ENCODE measurements at places on chromosomes 1 and 21.
A peak's percentile ranks its signal among the peaks of the same experiment; 100 is the strongest.

- DNase-seq: peak; percentile 26
These were observed 9.2 kb upstream of the TRAF3IP3 start for GRCh38 chr1:209746451-209747165.

GRCh38 chr1:66575739-66576138 lies 41.8 kb downstream of the SGIP1 start:
- DNase-seq: peak; percentile 97

DNA sequence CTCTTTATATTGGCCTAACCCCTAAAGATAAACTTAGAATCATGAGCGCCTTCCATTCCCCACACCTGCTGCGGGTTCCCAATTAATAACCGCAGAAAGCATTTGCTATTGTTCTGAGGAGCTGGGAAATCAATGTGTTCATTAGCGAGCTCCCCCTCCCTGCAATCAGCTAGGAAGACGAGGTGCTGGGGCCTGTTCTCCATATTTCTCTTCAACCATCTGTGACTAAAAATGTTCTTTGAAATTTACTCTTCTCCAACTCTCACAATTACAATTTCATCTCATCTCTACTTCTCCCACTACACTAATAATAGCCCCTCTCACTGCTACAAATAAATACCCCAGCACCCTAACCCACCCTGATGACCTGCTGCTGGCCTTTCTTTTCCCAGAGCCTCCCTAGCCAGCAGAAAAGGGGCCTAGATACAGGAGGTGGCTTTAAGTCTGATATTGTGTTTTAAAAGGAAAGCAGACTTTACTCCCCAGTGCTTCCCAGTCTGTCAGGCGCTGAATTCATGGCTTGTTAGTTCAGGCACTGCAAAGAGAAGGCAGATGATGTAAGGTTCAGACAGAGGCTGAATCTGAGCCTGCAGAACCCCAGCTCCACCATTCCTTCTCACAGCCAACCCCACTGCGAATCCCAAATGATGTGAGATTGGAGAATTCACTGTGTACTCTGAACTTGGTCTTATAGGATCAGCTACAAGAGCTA lies 477.5 kb upstream of the DAB1 start:
- no peak for DNase-seq

DNA sequence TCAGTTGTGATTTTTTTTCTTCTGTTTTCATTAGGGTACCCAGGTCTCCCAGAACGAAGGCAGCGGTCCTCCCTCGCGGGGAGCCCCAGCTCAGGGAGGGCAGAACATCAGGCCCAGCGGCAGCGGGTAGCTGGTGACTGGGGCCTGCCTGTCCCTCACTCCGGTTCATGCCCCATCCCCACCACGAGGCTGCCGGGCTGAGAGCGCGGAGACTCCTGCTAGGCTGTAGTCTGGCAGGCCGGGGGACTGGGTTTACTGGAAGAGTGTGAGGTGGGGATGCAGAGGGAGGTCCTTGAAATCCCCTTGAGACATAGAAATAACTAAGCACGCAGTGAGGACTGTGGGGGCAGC lies 10.5 kb downstream of the BRINP2 start:
- no peak for DNase-seq

DNA sequence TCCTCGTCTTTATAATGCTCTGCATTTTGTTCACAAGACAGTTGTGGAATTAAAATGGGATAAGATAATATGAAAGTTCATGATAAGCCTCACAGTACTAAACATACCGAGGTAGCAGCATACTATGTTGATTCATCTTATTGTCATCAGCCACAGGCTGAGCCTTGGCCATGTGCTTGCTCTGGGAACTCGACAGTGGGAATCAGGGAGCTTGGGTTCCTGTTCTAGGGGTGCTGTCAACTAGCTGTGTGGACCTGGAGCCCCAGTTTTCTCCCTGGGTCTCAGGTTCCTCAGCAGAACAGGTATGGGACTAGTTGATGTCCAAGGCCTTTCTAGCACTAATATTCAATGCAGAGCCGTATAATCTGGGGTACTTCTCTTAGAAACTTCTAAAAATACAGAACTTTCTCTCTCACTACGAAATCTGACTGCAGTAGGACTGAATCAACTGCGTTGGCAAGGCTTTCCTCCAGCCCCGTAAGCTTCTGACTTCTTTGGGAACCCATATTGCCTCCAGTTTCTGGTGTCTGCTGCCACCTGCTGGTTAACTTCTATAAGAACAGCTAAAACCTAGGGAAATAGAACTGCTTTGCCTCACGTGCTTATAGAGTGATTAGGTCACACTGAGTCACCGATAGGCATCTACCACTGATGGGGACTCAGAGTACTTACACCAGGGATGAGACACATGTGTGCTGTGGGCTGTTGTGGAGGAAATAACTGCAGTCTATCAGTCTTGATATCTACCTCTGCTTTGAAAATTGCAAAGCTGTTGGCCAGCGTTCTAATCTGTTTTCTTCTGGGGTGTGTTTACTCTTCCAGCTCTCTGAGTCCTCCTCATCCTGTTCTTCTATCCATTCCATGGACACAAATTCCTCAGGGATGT lies 110.9 kb downstream of the RGL1 start:
- peak; percentile 99 for DNase-seq

DNA sequence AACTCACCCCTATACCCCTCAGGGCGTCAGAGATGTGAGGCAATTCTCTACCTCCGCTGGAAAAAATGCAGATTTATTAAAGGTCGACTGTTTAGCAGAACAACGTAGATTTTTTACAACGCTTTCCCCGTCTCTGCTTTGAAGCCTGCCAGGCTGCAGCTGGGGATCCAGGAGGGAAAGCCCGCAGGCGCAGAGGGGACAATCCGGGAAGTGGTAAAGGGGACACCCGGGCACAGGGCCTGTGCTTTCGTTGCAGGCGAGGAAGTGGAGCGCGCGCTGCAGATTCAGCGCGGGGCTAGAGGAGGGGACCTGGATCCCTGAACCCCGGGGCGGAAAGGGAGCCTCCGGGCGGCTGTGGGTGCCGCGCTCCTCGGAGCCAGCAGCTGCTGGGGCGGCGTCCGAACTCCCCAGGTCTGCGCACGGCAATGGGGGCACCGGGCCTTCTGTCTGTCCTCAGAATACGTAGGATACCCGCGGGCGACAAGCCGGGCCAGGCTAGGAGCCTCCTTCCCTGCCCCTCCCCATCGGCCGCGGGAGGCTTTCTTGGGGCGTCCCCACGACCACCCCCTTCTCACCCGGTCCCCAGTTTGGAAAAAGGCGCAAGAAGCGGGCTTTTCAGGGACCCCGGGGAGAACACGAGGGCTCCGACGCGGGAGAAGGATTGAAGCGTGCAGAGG lies 5.5 kb downstream of the SIM2 start:
- no peak for DNase-seq

DNA sequence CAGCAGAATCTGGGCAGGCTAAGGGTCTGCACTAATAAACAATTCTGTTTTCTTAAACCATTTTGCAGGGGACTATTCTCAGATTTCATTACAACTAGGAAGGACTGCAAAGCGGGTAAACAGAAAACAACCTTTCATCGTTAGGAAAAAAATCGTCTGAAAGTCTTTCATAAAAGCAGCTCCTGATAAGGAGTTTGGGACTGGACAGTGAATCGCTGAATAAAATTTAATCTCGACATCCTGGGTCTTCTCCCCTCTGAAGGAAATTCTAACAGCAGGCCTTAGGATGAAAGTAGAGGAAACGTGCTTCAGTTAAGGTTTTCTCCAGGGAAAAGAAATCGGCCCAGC lies 471 bp upstream of the MTF2 start:
- DNase-seq: no peak

GRCh38 chr1:207883104-207883651 lies 27.7 kb downstream of the CD34 start:
- no peak for DNase-seq

DNA sequence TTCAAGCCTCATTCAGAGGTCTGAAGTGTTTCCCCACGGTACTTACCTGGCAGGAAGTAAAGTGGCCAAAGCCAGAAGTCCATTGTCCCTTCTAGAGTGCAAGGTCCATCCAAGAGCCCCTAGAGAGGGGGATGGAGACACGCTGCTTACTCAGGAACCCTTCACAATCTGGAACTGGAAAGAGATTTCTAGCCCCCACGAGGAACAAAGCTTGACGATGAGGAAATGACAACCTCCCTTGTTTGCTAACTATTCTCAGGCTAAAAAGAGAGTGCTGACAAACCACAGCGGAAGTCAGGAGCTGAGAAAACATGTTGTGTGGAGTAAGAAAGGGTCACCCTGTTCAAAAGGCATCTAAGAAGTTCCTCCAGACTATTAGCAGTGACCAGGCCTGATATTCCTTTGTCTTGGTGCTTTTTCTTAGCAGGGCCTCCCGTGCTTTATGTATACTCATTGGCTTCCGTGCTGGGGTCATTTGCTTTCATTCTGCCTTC lies at the start of gene FCMR:
Gene FCMR, minus strand, starts transcription at position 170 of the 494 bp plus-strand sequence. Its CDS starts 87 bp downstream, at position 83.
- DNase-seq: no peak

DNA sequence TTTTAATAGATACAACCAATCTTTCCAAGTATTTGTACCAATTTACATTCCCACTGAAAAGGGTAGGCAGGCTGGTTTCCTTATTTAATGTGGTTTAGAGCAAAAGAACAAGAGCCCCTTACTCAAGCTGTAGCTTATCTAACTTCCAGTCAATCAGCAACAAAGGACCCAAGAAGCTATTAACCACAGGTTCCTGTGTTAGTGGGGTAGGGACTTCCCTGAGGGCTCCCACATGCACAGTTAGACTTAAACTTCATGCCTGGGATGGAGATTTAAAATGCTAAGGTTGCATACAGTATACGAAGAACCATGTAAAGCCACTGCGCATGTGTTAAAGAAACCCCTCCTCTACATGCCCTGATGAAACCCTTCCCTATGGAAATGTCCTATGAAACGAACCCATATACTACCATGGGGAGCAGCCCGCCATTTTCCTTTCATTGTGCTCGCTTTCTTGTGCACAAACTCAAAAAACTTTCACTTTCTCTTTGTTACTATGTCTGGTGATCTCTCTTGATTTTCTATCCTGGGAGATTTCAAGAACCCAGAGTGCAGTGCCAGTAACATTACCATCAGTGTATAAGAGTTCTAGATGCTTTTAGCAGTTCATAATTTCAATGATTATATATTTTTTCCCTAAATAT lies 23.3 kb upstream of the ST6GALNAC5 start:
- DNase-seq: no peak

GRCh38 chr1:222928212-222928611 lies 113.4 kb downstream of the DISP1 start:
- peak; percentile 22 for DNase-seq

DNA sequence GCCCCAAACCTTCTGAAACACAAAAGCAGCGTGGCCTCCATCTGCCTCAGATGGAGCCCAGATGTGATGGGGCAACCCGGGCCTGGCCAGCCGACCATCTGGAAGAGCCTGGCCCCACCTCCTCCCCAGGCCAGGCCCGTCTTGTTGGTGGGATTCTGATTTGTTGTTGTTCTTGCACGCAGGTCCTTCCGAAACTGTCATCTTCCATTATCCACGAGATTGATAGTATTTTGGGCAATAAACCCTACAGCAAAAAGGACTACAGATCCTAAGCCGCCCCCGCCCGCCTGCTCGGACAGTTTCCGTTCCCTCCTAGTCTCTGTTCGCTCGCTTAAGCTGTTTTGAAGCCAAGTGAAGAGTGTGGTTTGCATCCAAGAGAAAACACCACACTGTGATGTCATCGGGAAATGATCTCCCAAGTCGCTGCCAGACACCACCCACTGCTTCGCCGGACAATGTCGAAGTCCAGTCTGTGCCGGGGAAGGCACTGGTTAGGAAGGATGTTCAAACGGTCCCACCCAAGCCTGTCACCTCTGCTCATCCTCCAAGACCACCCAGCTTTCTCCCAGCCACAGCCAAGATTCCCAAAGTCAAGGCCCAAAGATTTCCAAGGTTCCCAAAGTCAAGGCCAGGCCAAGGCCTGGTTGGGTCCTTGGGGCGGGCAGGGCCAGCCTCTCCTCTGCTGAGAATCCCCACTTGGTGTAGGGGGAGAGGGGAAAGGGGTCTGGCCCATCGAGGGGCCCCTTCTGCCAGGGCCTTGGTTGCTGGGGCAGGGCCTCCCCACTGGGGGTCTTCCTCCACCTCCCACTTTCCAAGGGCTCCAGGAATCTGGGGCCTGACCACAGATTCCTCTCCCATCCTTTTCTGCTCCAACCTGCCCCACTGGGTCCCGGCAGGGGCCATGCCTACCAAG lies 52.9 kb downstream of the KCNAB2 start:
- peak; percentile 65 for DNase-seq

- DNase-seq: peak; percentile 79
These were observed 2.3 kb downstream of the TTLL7 start for GRCh38 chr1:83996621-83997020.

- DNase-seq: no peak
These were observed 10.5 kb downstream of the RO60 start for GRCh38 chr1:193069748-193070385.

DNA sequence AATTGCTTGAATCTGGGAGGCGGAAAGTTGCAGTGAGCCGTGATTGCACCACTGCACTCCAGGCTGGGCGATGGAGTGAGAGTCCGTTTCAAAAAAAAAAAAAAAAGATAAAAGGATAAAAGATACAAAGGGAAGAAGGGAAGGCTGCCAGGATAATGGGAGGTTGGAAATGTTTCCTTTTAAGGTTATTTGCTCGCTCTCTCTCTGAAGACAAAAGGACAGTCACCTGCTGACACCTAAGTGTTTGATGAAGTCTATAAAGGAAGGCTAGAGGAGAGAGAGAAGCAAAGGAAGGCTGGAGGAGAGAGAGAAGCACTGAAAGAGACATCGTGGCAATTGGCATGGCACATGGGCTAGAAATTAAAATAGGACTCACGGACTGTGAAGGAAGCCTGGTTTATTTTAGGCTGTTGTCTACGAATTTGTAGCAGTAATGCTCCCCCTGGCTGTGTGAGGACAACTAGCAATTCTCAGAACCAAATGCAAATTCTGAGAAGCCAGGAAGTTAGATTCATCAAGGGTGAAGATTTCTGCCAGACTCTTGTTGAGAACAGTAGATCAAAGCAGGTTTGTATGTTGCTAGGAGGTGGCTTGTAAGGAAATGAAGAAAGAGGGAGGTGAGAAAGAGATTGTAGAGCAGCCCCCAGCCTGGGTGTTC lies 154.2 kb downstream of the ZP4 start:
- no peak for DNase-seq

DNA sequence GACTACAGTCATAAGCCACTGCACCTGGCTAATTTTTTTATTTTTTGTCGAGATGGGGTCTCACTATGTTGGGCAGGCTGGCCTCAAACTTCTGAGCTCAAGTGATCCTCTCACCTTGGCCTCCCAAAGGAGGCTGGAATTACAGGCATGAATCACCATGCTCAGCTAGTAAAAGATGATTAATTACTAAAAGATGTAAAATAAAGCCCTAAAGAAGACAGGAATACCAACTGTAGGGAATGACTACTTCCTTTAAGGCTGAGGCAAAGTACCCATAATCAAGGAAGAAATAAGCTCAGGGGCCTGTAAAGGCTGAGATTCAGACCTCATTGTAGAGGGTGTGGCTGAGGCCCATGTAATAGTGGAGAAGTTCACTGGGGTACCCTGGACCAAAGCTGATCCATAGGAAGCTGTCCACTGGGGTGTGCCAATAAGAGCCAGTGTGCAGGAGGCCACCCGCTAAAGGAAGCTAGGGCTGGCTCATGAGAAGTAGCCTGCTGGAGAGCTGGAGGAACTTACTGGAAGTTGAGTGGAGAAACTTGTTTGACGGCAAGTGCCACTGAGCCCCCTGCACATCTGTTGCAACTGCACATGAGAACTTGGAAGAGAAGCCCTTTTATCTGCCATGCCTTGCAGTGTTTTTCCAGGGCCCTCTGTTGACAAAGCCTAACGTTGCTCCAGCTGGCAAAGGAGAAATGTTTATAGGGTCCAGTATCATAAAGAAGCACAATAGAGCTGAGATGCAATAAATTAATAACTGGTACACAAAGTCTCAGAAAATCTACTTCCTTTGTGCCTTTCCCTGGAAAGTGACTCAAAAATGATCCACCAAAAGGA lies 17.8 kb upstream of the SERTAD4 start:
- DNase-seq: no peak

Data from fibroblast of the aortic adventitia (primary cell).